Esophagus mucosa (tissue), 1 donor: ENCODE measurements at places on chromosomes 13 and 19.

GRCh38 chr19:40312533-40312932, 27.4 kb upstream of the AKT2 start:
- ATAC-seq: no peak

- no peak for ATAC-seq
Observed at GRCh38 chr13:49302222-49302621, 54.5 kb downstream of the CDADC1 start.

GRCh38 chr13:20536992-20537391, 11.3 kb upstream of the CRYL1 start:
- ATAC-seq: no peak

DNA sequence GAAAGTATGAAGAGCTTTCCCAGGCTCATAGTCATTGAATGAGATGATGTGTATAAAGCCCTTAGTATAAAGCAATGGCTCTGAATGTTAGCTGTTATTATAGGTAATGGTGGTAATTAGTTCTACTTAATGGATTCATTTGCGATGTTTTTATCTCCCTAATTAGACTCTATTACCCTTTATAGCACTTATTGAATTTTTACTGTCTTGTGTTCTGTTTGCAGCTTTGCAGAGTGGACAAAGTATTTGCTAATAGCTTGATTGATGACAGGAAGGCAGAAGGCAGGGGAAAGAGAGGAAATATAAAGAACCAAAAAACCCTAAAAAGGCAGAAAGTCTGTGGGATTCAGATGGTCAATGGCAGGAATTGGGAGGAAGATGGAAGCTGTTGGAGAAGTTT, 524.4 kb upstream of the SPRY2 start:
- no peak for ATAC-seq

DNA sequence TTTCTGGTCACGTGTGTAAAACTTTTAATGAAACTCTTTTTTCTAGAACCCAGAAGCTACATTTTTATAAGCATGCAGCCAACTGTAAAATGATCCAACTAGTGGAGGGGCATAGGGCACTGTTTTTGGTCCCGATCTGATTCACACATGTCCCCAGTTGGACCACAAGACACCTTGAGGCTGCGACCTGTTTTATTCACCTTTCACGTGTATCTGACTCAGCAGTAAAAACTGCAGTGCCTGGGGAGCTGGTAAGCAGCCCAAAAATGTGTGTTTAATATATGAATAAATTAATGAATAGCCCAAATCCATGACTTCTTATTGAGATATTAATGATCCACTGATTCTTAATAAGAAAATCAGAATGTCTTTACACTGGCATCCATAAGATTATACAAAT, 140.4 kb downstream of the COL4A1 start:
- no peak for ATAC-seq

- no peak for ATAC-seq
Observed at GRCh38 chr19:15669891-15670290, 3.0 kb upstream of the CYP4F12 start.

DNA sequence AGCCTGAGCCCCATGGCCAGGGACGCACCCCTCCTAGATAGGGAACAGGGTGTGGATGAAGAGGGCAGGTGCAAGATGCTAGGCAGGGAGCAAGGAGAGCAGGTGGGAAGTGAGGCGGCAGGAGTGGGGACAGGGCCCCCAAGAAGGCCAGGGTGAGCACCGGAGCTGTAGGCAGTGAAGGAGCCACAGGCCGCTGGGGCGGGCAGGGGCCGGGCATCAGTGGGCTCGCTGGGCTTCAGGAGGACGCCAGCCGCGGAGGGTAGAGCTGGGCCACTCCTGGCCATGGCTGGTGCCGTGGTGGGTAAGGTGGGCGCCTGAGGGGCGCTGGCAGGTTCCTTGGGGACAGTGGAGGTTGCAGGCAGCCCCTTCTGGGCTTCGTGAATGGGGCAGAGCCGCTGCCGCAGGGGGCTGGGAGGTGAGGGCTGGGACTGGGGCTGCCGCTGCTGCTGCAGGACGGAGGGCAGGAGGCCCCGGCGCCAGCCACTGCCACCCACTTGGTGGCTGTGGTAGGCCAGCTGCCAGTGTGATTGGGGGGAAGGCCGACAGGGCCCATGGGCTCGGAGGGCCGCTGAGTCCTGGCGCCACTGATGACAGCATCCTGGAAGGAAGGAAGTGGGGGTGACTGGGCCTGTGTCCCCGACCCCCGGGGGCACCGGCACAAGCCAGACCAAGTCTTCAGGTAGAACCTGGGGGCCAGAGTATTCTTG, 2.1 kb downstream of the NKPD1 start:
- no peak for ATAC-seq

DNA sequence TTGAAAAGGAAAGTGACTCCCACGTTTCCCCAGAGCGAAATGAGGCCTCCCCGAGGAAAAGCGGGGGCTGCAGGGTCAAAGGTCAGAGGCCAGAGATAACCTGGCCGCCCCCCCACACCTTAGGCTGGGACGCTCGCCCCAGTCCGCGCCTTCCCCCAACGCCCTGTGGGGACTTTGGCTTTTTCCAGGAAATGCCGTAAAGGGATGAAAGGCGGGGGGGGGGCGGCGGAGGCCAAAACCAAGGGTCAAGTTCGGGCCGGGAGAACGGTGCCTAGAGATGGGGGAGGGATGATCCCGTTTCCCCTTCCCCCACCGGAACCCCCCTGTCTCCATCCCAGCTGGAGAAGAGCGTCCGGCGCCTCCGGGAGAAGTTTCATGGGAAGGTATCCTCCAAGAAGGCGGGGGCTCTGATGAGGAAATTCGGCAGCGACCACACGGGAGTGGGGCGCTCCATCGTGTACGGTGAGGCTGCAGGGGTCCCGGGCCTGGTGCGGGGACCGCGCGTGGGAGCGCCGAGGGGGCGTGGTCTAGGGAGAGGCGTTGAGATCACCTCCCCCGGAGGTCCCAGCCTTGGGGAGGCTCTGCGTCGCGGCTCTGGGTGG, 575 bp downstream of the SHFL start:
- peak; percentile 23 for ATAC-seq
